Trophoblast cell (in vitro differentiated cells and primary cell): ENCODE measurements at places on chromosomes 6 and 20.
A peak's percentile ranks its signal among the peaks of the same experiment; 100 is the strongest.

DNA sequence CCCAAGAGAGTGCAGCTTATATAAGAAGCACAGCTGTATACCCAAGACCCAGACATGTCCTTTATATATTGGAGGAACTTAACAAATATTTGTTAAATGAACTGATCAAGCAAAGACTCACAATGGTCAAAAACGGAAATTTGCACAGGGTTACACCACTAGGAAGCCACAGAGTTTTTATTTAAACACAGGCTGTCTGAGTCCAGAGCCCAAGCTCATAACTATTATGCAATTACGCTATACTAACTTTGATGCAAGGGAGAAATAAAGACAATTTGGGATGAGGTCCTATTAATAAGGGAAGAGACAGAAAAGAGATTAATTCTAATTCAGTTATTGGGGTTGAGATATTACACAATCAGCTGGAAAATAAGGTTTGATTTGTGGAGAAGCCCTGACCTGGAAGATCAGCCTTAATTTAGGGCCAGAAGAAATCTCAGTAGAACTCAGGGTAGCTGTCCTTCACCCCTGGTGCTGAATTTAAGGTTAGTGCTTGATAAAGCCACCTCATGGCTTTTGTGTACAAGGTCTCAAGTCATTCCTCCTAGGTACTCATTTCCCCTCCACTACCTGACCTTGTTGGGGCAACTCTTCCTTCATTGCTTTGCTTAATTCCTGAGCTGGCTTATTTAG, 10.5 kb upstream of the ZNF334 start:
- no peaks in the 10 kb centered on the region for H3K4me1 ChIP-seq
- H3K27me3 ChIP-seq = no peaks in the 10 kb centered on the region
- peak; percentile 34 for DNase-seq
- H3K27ac ChIP-seq = no peak overlapping the region

- H3K4me3 ChIP-seq = no peak overlapping the region
- H3K27me3 ChIP-seq = no peaks in the 10 kb centered on the region
- no peak for DNase-seq
- H3K36me3 ChIP-seq = no peaks in the 10 kb centered on the region
- H3K4me1 ChIP-seq = peaks cover 17% of the 10 kb centered on the region
Observed at GRCh38 chr6:41702771-41703494, 32.5 kb downstream of the TFEB start.

DNA sequence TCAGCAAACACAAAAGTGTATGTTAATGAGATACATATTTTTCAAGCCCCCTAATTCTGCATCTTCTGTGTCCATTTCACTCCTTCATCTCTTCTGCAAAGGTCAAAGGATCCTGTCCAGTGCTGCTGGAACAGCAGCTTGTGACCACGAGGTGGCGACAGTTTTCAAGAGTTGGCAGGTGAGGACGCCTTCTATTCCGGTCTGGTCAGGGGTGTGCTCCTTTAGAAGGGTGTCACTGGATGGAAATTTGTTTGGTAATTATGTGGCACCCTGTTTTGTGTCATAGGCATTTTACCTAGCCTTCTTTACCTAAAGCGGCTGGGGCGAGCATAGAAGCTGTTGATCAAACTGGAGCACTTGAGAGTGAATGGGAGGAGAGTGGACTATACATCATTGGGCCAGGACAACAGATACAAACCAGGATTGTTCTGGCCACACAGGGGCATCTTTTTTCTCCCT, 32.9 kb upstream of the ERVFRD-1 start:
- no peak overlapping the region for H3K4me3 ChIP-seq
- no peak overlapping the region for H3K27ac ChIP-seq
- DNase-seq = peak; percentile 85
- H3K27me3 ChIP-seq = no peaks in the 10 kb centered on the region
- no peaks in the 10 kb centered on the region for H3K36me3 ChIP-seq
- peaks cover 5% of the 10 kb centered on the region for H3K4me1 ChIP-seq

DNA sequence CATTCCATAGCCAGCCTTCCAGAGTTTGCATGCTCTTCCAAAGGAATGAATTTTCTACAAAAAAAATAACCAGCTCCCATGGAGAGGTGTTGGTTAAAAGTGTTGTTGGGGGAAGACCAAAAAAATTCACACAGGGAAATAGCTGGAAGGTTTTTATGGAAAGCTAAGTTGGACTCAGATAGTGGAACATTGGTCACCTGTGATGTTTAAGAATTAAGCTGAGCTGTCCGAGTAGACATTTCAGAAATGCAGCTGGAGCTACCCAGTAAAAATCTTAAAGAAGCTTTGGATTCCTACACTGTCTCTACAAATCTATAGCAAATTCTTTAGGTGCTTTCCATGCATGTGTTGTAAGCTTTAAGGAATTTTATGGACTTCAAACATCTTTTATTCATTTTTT, 155.5 kb downstream of the THBS2 start:
- H3K4me1 ChIP-seq = no peaks in the 10 kb centered on the region
- no peak overlapping the region for H3K27ac ChIP-seq
- H3K27me3 ChIP-seq = no peaks in the 10 kb centered on the region
- H3K4me3 ChIP-seq = no peak overlapping the region

- H3K4me3 ChIP-seq = no peak overlapping the region
- no peaks in the 10 kb centered on the region for H3K27me3 ChIP-seq
- H3K4me1 ChIP-seq = peaks cover 19% of the 10 kb centered on the region
- peak overlapping the region; percentile 23 for H3K27ac ChIP-seq
- DNase-seq = peak; percentile 38
Observed at GRCh38 chr6:166744223-166745134, 117.4 kb upstream of the RPS6KA2 start.

- no peak for DNase-seq
- H3K4me3 ChIP-seq = no peak overlapping the region
- no peaks in the 10 kb centered on the region for H3K4me1 ChIP-seq
- no peak overlapping the region for H3K27ac ChIP-seq
- no peaks in the 10 kb centered on the region for H3K36me3 ChIP-seq
Observed at GRCh38 chr6:68026483-68026882, 608.6 kb upstream of the ADGRB3 start.

- H3K27ac ChIP-seq = no peak overlapping the region
- H3K4me3 ChIP-seq = no peak overlapping the region
- no peaks in the 10 kb centered on the region for H3K4me1 ChIP-seq
Observed at GRCh38 chr20:33539129-33539528, 49.2 kb downstream of the CBFA2T2 start.

GRCh38 chr6:116444092-116444491, 17.1 kb upstream of the CALHM6 start:
- H3K27me3 ChIP-seq = no peaks in the 10 kb centered on the region
- no peaks in the 10 kb centered on the region for H3K36me3 ChIP-seq
- no peak overlapping the region for H3K4me3 ChIP-seq
- H3K27ac ChIP-seq = no peak overlapping the region

DNA sequence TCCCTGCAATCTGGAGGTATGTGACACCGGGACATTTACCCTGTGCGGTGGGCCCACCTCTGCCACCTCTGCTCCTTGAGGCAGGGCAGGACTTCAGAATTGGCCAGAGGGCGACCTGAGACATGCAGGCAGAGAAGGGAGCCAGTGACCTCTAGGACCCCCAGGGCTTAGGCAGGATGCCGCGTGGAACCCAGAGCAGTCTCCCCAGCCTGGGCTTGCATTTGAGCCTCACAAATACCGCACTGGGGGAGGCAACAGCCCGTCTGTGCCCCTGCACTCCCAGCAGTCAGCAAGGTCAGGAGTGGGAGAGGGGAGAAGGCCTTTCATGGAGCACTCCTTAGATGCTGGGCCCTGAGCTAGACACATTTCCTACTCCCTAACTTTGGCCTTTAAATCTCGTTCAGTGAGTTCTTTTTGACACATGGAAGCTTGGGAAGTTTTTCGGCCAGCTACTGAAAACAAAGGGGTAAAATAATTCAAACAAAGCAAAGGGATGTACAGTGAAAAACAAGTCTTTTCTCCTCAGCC, 41.7 kb downstream of the C20orf203 start:
- no peak for DNase-seq
- H3K27me3 ChIP-seq = no peaks in the 10 kb centered on the region
- H3K4me1 ChIP-seq = peaks cover 9% of the 10 kb centered on the region
- no peak overlapping the region for H3K4me3 ChIP-seq

GRCh38 chr6:15734118-15734897, 71.5 kb upstream of the DTNBP1 start:
- no peaks in the 10 kb centered on the region for H3K4me1 ChIP-seq
- no peaks in the 10 kb centered on the region for H3K27me3 ChIP-seq
- no peak overlapping the region for H3K27ac ChIP-seq
- DNase-seq = no peak
- H3K4me3 ChIP-seq = no peak overlapping the region

DNA sequence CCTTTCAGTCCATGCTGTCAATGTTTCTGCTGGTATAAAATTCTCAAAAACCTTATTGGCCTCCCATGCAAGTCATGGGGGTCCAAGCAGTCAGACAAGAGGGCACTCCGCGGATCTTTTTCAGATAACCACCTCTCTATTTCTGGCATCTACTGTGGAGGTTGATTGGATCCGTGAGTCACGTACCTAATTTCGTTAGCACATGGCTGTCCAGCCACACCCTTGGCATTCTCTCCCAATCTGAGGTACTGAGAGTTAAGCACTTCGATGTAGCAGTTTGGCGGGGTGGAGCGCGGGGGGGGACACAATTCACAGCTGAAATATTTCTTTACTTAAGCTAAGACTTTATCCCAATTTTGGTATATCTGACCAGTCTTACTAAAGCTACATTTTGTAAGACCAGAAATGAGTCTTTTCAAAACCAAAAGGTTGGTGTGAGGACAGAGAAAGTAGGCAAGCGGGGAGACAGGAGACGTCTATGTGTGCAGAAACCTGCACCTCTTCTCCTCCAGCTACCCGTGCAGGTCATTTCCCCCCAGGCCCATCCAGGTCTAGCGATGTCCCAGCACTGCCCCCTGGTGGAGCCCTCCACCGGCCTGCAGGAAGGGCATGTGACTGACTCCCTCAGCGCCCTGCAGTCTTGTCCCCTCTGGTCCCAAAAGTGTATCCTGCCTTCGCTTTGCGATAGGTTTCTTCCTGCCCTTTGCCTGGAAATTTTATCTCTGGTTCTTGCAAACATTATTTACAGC, 113.1 kb downstream of the ADAT2 start:
- no peaks in the 10 kb centered on the region for H3K36me3 ChIP-seq
- no peaks in the 10 kb centered on the region for H3K27me3 ChIP-seq
- H3K4me3 ChIP-seq = no peak overlapping the region
- H3K27ac ChIP-seq = no peak overlapping the region

- no peak for DNase-seq
- H3K27ac ChIP-seq = no peak overlapping the region
- no peaks in the 10 kb centered on the region for H3K27me3 ChIP-seq
- H3K4me1 ChIP-seq = no peaks in the 10 kb centered on the region
- H3K4me3 ChIP-seq = no peak overlapping the region
Observed at GRCh38 chr6:164290101-164290500, 875.6 kb downstream of the QKI start.

- no peaks in the 10 kb centered on the region for H3K27me3 ChIP-seq
- no peaks in the 10 kb centered on the region for H3K36me3 ChIP-seq
- no peak for DNase-seq
- no peak overlapping the region for H3K4me3 ChIP-seq
- H3K4me1 ChIP-seq = peaks cover 6% of the 10 kb centered on the region
Observed at GRCh38 chr6:40407239-40407638, 179.9 kb downstream of the LRFN2 start.

DNA sequence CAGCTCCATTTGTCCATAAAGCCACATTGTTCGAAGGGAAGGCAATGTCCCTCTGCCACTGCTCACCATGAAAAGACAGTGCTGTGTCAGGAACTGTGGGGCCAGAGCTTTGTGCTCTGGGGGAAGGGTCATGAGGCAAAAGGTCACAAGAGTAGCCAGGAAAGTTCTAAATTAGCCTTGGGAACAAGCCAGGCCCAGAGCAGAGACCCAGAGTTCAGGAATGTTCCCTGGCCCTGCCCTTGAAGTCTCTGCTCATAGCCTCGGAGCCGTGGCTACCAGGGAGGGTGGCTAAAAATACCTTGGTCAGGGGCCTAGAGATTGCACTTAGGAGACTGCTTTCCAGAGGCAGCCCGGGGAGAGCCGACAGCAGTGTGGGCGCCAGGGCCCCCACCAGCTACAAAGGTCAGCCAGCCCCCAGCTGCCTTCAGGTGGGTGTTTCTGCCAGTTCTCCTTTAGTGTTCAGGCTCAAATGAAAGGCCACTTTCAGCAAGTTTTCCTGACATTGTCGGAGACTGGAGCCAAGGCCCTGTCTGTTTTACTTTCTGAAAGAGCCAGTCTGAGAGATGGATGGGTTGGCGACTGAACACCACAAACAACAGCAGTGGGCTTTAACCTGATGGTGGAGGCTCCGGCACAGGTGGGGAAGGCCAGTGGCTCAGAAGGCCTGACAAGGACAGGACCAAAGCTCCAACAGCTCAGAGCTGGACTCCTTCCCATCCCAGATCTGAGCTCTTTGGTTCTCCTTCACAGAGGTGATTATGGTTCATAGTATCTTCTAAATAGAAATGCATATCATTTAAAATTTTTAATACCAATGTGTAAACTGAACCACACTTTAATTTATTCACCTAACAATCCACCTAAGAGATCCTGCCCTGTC, 76.2 kb downstream of the CDH26 start:
- peaks cover 2% of the 10 kb centered on the region for H3K36me3 ChIP-seq
- DNase-seq = no peak
- peak overlapping the region; percentile 12 for H3K27ac ChIP-seq
- H3K4me3 ChIP-seq = no peak overlapping the region
- H3K4me1 ChIP-seq = peaks cover 9% of the 10 kb centered on the region
- H3K27me3 ChIP-seq = no peaks in the 10 kb centered on the region

DNA sequence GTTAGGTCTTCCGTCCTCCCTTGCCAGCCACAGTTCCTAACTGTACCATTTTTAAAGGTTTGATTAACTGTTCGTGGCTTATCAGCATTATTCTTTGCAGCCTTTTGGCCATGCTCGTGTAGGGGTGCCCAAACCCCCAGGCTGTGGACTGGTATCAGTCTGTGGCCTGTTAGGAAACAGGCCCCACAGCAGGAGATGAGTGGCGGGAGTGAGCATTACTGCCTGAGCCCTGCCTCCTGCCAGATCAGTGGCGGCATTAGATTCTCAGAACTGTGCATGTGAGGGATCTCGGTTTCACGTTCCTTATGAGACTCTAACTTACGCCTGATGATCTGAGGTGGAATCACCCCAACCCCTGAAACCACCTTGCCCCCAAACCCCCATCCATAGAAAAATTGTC, 79.3 kb downstream of the TBC1D7 start:
- no peaks in the 10 kb centered on the region for H3K36me3 ChIP-seq
- no peaks in the 10 kb centered on the region for H3K27me3 ChIP-seq
- DNase-seq = no peak
- no peak overlapping the region for H3K4me3 ChIP-seq
- no peaks in the 10 kb centered on the region for H3K4me1 ChIP-seq

- no peak for DNase-seq
- no peaks in the 10 kb centered on the region for H3K36me3 ChIP-seq
- no peaks in the 10 kb centered on the region for H3K27me3 ChIP-seq
- H3K4me1 ChIP-seq = peaks cover 3% of the 10 kb centered on the region
Observed at GRCh38 chr6:144353871-144354314, 68.8 kb downstream of the UTRN start.

DNA sequence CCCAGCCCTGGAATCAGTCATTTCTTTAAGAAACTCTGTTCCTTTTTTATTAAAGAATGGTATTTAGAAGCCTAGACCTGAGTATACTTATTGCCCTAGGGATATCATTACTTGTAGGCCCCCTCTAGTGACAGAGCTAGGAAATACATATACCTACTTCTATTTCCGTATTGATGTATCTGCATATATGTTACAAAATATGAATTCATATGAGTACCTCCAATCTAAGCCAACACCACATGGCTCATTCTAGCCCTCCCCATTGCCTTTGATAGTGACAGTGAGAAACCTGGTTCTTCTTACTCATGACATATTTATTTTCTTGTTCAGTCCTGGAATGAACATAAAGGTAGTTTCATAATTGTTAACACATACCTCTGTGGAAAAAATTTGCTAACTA, 137.2 kb downstream of the FARS2 start:
- no peak overlapping the region for H3K27ac ChIP-seq
- no peaks in the 10 kb centered on the region for H3K36me3 ChIP-seq

GRCh38 chr6:148325316-148326068, 17.1 kb upstream of the SASH1 start:
- no peaks in the 10 kb centered on the region for H3K36me3 ChIP-seq
- H3K27ac ChIP-seq = no peak overlapping the region
- DNase-seq = peak; percentile 70
- no peak overlapping the region for H3K4me3 ChIP-seq
- H3K27me3 ChIP-seq = no peaks in the 10 kb centered on the region
